ENCODE measurements at places on chromosomes 7 and 10.

DNA sequence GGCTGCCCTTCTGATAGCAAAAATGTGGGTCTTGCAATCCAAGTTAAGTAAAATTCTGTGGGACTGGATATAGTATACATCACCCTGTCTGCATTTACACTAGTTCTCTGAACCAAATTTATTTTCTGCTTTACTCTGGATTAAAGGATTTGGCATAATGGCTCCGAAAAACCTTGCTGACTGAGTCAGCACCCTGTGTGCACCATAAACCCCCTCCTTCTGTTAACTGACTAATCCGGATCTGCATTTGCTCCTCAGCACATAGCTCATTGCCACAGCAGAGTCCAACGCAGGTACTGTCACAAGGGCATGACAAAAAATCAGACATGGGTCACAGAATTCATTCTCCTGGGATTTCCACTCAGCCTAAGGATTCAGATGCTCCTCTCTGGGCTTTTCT is 1.3 kb downstream of the OR2A5 start:
- no peak for DNase-seq

DNA sequence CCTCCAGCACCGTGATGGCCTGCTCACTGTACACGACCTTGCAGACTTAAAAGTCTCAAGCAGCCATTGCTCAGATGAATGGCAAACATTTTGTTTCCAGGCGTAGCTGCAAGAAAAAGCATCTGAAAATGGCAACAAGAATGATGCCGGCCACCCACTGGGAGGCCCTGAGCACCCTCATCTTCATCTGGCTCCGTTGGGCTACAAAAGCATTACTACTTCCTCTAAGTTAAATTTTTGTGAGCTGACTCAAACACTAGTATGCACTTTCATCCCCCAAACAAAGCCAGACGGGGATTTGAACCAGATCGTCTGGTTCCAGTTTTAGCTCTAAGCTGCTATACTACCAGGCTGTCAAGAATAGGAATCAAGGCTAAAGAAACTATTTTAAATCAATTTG is 116.6 kb upstream of the CDK1 start:
- no peak for DNase-seq

DNA sequence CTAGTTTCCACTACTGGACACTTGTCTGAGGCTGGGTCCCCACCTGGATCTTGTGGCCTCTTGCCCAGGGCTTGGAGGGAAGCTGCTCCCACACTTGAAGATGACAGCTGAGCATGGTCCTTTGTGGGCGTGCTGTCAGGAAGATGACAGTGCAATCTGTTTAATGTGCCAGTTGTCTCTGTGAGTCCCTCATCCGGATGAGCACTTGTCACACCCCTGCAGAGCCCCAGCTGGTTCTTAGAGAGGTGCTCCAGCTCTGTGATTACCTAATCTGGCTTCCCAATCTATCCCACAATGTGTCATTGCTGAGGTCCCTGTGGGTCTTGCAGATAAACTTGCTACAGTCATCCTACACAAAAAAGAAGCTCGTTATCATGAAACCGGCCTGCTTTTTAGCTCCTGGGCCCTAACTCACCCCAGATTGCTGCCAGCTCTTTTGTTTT is 34.8 kb upstream of the CCSER2 start:
- DNase-seq, result no peak

DNA sequence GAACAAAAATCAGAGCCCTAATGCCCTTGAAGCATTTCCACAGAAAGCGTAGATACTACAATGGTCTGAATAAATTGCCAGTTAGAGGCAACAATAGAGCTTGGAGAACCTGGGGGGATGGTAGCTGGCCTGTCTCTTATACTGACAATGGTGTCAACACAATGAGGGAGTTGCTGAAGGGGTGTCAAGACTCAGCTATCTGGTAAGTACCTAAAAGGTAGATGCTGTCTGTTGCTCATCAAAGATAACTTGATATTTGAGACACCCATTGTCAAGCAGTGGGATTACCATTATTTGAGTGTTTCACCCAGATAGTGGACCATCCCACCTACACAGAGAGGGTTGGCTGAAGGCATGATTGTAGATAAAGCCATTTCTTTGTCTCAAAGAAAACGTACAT is 72.8 kb downstream of the PDE1C start:
- DNase-seq, result no peak

GRCh38 chr7:139767561-139767982 is 10.2 kb downstream of the HIPK2 start:
- DNase-seq, result no peak

GRCh38 chr7:88670536-88670935 is 89.0 kb upstream of the ZNF804B start:
- DNase-seq, result no peak

DNA sequence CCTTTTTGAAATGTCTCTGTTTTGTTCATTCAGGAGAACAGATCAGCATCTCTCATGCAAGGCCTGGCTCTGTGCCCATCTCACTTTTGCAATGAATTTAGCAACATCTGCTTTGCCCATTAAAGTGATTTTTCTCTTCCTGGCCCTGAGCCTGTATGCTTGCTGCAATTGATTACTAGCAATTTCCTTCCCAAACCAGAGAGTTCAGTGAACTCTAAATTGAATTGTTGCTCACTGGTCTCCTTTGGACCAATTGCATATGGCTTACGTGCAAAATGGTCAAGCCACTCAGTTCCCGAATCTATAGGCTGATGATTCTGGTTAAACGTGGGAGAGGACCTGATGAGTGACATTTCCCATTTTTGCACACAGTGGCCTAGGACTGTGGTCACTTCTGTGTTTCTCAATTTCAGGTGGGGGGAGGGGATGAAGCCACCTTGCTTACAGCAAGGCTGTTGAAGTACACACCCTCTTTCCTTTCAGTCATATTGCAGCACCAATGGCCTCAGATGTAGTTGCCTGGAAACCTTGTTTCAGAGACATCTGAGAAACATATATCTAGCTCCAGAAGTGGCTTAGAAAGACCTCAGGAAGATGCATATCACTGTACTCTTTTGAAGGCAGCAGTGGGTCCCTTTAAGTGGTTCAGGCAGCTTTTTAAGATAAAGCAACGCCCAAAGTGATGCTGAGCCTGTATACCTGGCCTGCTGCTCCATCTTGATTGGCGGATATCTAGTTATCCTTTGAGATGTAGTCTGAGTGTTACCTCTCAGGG is 201.4 kb downstream of the PTEN start:
- DNase-seq, result no peak

DNA sequence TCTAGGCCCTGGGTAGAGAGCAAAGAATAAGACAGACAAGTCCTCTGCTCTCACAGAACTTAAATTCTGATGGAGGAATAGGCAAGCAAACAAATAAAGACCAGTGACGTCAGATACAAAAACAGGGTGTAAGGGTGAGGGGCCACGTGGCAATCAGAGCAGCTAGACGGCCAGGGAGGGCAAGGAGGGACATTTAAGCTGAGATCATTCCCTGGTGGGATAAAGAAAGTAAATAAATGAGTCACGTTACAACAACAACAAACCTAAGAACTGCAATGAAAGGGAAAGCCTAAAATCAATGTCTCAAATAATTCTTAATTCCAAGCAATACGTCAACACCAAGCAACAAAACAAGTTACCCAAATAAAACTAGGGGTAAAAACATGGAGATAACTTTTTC is 21.8 kb downstream of the STN1 start:
- DNase-seq, result no peak

- no peak for DNase-seq
Observed at GRCh38 chr7:141511316-141511675, 39.9 kb upstream of the AGK start.

DNA sequence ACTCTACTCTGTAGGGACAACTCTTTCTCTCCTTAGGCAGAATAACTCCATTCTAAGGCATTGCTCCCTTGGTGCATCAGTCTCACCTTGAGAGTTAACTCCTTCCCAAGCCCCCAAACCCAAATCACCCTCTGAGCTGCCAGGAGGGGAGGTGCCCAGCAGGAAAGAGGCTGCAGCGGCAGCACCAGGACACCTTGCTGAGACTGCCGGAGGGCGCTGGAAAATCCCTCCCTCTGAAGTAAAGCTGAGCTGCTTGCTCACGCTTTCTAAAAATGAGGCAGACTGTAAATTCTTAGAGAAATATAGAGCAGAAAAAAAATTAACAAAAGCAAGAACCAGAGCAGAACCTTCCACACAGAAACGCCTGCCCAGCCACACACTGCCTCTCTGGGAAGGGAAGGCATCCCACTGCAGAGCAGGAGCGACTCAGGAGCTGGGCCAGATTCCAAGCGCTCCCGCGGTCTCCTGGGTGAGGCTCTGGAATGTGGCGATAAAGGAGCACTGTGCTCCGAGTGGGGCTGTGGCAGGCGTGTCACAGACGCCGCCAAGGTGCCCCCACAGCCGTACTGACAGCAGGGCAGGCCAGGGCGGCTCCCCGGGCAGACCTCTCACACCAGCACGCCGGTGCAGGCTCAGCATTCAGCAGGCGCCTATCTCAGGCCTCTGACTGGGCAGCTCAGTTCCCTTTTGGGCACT is 202.1 kb downstream of the TNS3 start:
- DNase-seq, result no peak

GRCh38 chr7:47940088-47941013 is 7.9 kb downstream of the PKD1L1 start:
- no peak for DNase-seq

DNA sequence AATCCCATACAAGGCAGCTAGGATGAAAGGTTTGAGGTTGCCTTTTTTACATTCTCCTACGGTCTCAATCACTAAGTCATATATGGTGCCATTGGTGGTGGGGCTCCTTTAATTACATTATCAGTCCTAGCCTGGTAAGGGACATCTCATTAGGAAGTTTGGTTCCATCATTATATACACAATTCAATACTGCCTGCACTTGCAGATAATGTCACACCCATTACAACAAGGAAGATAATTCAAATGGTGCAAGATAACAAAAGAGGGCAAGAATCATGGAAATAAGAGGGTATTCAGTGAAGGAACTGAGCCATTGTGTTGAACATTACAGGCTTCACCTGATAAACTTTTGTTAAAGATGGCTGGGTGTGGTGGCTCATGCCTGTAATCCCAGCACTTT is 1.7 kb upstream of the TMEM248 start:
- DNase-seq, result no peak

- DNase-seq, result no peak
Observed at GRCh38 chr10:17062009-17062408, 67.6 kb downstream of the CUBN start.

GRCh38 chr10:113711142-113711541 is 31.4 kb downstream of the CASP7 start:
- no peak for DNase-seq

DNA sequence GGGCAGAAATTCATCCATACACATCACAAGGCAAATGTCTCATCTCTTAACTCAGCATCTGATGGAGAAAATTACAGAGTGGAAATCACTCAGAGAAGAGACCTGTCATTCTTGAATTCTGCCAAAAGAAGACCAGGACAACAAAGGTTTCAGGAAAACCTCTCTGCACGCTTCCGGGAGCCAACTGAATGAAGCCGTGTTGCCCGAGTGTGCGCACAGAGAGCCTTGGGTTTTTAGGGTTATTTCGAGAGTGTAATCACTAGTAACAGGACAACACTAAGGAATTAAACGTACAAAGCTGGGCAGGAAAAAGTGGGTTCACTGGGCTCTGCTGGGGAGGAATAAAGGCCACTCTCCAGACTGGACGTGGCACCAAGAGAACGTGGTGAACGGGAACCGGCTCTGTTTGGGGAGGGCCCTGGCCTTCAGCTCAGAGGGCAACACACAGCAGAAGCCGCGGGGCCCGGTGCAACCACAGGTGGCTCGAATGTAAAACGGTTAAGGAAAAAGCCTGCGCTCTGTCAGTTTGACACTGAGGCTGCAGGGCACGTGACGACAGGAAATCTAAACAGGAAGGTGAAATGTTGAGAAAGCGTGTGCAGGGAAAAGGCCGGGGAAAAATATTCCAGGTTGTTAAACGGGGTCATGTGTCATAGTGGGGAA is 331.5 kb downstream of the DNAJB6 start:
- no peak for DNase-seq

GRCh38 chr10:29689001-29689400 is 54.2 kb upstream of the SVIL start:
- no peak for DNase-seq

GRCh38 chr7:45985902-45986301 is 64.8 kb upstream of the IGFBP3 start:
- no peak for DNase-seq

GRCh38 chr7:39605087-39605486 is 18.3 kb upstream of the RALA start:
- no peak for DNase-seq

DNA sequence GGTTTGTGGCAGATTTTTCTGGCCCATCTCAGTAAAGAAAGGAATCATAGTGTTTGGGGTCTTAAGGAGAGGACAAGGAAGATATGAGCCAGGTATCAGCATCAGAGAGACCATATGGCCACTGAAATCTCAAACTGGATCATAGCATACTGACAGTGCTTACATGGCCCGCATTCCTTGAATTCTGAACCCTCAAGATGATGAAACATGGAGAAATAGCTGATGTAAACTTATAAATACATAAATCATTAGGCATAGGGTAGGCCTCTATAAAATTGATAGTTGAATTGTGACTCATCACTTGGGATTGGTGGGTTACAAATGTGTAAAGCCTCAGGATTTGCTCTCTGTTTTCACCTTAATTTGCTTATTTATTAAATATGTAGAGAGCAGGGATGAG is 688.5 kb downstream of the CNTNAP2 start:
- DNase-seq, result no peak

DNA sequence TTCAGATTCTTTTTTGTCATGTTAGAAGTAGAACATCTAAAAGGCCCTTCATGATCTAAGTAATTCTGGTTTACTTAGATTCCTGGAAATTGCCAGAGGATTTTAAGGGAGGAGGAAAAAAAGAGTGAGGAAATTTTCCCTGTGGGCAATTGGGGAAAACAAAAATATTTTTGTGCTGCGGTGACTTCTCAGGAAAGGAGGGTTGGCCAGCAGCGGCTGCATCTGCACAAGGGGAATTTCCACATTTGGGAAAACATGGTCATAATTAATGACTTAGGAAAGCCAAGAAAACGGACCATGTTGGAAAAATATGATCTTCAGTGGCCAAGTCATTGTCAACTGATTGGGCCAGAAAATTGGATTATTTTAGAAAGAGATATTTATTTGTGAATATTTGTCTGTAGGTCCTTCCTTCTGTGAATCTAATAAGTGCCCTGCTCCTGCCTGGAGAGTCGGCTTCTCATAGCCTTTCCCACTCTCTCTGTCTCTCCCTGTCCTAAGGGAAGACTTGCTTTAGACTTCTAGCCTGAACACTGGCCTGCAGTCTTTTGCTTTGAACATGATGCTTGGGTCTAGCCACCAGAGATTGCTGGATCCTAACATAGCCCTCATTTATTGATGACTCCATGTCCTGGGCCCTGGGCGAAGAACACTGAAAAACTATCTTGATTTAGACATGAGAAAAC is 124.2 kb upstream of the MKLN1 start:
- no peak for DNase-seq

DNA sequence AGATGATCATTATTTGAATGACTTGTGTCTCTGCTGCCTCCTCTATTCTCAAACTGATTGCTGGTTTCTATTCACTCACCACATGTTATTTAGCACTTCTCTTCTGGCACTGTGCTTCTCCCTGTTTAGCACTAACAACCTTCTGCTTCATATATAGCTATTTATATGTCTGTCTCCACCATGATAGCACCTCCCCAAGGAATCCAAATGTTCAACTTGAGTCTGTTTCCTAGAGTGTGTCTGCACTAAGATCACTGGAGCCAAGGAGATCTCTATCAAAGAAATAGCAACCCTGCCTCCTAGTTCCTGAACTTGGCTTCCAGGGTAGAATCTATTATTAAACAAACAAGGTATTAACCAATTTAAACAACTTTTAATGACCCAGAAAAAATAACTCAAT is 104.5 kb downstream of the CYP26A1 start:
- DNase-seq, result no peak

Measured in activated effector memory CD4-positive, alpha-beta T cell treated with Interleukin-2 at 50 U/mL for 16 hours (primary cell).